ENCODE measurements at places on chromosomes 2 and 18.

GRCh38 chr2:156703642-156704041 is 267.5 kb downstream of the GPD2 start:
- no peak for DNase-seq

GRCh38 chr18:63881851-63882250 is 5.7 kb upstream of the SERPINB2 start:
- DNase-seq: no peak

DNA sequence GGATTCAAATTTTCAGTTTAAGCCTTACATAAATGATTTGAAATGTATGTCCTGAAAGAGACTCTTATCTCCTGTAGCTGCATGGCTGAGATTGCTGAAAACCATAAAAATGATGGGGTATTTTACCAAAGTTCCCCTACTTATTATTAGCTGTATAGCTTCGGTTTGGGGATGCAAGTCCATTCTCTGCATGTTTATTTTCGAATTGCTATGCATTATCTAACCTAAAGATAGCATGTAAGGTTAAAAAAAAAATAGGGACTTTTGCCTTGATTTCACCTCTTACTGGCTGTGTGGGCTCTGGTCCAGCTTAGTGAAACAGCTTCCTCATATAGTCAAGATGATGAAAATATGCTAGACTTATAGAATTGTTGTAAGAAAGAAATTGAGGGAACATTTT is 14.0 kb upstream of the ACOXL start:
- no peak for DNase-seq

- DNase-seq: no peak
Observed at GRCh38 chr2:98356729-98357128, 10.5 kb downstream of the CNGA3 start.

GRCh38 chr18:23870676-23871380 is 143.7 kb upstream of the TTC39C start:
- no peak for DNase-seq

DNA sequence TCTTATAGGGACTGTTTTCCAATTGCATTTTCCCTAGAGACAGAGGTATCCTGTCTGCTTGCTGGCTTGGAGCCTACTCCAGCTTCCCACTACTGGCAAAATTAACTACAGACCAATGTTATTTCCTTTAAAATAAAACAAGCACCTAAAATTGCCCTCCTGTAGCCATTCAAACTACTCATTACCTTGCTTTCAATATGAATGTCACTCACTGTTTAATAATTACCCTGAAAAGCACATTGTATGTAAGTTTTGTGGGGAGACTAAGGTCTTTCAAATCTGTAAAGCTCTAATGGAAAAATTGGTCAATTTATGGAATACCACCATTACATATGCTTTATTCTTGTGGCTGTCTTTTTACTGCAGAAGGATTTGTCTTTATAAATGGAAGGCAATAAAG is 87.3 kb downstream of the DOCK10 start:
- DNase-seq: no peak

GRCh38 chr18:64712035-64712434 is 563.1 kb upstream of the LINC00305 start:
- no peak for DNase-seq

DNA sequence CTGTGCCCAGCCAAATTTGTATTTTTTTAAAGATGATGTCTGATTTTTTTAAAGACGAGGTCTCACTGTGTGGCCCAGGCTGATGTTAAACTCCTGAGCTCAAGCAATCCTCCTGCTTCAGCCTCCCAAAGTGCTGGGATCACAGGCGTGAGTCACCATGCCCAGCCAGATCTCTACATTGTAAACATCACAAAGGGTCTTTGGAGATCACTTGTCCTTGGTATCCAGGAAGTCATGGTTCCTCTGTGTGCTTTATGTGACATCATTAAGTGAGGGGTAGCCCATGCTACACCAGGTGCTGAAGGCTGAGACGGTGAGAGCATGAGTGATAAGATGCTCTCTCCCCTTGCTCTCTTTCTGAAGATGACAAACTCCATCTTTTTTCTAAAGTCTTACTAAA is 7.0 kb upstream of the NUP35 start:
- DNase-seq: no peak

DNA sequence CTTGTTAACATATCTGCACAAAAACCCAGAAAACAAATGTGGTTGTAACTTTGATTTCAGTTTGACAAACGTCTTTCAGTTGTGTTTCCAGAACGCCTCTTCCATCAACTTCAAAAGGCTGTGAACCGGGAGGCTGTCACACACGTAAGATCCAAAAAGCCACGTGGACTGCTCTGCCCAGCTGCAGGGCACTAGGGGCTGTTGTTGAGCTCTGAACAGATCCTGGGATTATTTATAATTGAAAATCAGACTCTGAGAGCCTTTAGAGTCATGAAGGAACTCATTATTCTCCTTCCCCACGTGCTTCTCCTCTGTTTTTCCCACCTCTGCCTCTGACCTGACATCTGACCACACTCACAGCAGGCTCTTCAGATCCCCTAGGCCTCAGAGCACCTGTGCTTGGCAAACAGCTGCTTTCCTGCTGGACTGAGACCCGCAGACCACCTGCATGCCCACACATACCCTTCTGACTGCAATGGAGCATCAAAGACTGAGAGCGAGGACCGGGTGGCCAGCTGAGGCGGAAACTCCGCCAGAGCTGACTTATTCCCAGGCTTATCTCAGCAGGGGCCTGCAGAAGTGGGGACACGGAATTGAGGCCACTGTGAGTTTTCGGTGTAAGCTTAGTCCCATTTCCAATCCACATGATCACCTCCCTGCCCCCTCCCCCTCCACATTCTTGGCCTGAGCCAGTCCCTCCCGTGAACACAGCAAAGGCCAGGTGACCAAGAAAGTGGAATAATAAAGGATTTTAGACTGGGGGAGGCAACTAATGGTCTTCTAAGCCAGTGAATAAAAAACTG is 114.8 kb downstream of the ATL2 start:
- no peak for DNase-seq

DNA sequence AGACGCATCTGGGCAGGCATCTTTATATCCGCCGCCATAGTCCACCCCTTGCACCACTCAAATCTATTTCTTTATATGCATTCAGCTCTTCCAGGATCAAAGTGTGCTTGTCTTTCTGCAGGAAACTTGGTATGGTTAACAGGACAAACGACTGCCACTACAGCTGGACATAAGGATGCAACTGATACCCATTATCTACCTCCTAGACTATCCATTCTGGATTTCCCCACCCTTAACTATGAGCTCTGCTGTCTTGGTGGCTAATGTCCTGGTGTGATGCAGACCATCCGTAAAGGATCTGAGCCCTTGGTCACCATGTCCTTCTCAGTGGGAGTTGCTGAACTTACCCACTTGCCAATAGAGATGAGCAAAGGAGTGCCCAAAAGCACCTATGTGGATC is 40.1 kb upstream of the SPATS2L start:
- DNase-seq: no peak

DNA sequence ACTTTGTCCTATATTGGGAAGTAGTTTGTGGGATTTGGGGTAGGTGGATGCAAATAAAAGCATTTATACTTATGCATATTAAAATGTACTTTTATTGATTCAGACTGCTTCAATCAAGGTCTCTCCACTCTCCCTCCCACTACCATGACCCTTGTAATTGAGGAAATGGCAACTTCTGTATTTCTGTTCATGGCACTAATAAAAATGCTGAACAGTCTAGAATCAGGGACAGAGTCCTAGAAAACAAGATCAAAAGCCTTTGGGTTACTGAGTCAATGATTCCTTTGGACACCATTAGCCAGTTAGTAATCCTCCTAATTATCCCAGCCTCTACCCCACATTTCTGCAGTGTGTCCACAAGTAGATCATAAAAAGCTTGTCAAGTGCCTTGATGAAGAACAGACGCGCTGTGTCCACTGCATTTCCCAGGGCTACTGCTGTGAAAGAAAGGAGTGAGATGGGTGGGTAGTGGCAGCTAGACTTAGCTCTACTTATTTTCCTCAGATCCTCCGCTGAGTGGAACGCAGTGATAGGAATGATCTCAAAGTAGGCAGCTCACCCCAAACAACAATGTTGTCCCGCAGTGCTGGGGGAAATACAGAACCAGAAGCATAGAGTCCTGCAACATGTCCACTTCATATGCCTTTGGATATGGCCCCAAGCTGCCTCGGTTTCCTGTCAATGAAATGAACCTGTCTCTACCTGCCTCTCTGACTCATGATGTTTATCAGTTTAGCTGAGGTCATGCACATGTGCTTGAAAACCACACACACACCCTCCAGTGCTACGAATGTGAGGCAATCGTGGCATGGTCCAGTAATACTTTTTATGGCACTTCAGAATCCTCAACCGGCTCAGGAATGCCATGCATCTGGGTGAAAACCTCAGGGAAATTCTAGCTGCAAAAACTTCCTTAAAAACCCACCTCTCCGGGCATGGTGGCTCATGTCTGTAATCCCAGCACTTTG is 115.5 kb downstream of the COL6A3 start:
- no peak for DNase-seq

DNA sequence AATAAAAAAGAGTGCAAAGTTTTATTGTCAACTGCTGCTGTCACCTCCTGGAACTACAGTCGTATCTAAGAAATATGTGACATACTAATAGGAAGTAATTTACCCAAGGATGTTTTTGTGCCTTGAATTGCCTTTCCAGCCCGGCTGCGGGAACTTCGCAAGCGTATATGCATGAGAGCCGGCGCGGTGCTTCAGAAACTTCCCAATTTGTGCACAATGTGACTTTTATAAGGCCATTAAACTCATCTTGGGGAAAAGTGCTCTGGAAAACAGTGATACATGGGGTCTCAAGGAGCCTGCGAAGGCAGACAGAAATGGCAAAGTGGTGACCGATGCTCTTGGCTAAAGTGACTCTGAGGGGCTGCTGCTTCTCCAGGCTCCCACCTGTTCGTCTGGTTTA is 41.7 kb upstream of the CELF4 start:
- no peak for DNase-seq

GRCh38 chr18:9779630-9780029 is 71.5 kb downstream of the RAB31 start:
- no peak for DNase-seq

DNA sequence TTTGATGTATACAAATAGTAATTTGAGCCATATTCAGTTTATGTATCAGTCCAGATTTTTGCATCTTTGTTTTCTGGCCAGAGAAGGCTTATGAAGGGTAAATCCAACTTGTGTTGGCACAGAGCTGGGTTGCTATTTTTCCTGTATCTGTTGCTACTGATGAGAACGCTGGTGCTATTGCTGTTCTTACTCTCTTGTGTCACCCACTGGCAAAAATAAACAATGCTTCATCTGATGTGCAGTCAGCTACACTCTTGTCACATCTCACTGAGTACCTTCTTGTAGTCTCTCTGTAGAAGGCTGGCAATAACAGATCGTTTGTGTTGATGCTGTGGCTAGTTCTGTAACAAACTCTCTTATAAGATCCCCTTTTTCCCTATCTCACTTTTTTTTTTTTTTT is 323.4 kb downstream of the CDH19 start:
- DNase-seq: no peak

GRCh38 chr2:223720367-223720766 is 117.0 kb downstream of the AP1S3 start:
- DNase-seq: no peak

DNA sequence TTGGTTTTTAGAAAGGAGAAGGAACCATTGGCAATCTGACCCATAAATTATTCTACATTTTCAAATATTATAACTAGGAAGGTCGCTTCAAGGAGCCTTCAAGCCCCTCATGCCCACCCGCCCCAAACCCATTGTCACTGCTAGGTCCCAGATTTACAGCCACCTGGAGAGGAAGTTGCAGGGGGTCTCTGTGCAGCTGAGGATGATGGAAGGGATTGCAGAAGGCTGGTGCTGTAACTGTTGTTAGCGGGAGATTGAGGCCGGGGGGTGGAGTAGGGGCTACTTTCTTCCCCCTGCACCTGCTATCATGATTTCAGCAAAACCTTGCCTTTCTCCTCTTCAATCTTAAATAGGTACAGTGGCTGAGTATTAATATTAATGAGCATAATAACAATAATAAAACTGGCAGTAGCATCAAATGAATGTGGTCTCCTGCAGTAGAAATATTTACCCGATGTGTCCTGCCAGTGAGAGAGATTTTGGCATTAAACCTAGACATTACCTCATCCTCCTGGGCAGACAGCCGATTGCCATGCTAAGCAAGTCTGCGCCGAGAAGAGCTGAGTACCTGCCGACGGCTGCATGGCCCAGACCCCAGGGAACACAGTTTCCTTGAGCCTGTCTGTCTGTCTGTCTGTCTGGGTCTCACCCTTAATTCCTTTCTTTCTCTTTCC is 225.4 kb downstream of the FAM210A start:
- peak; percentile 26 for DNase-seq

GRCh38 chr2:67219651-67220050 is 177.5 kb upstream of the ETAA1 start:
- DNase-seq: no peak

GRCh38 chr2:30234180-30234971 is 3.0 kb downstream of the LBH start:
- DNase-seq: peak; percentile 37

DNA sequence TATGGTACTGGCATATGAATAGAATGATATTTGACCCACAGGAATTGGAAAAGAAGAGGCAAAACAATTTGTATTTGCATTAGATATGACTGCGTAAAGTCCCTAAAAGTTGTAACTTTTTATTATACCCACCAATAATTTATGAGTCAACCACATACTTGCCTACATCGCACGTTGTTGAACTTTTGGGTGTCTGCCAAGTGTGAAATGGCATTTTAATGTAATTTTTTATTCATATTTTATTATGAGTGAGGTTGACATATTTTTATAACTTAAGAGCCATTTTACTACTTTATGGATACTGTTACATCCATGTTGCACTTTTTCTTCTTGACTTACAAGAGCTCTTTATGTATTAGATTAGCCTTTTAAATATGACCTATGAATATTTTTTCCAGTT is 4.6 kb downstream of the DSC2 start:
- DNase-seq: no peak

DNA sequence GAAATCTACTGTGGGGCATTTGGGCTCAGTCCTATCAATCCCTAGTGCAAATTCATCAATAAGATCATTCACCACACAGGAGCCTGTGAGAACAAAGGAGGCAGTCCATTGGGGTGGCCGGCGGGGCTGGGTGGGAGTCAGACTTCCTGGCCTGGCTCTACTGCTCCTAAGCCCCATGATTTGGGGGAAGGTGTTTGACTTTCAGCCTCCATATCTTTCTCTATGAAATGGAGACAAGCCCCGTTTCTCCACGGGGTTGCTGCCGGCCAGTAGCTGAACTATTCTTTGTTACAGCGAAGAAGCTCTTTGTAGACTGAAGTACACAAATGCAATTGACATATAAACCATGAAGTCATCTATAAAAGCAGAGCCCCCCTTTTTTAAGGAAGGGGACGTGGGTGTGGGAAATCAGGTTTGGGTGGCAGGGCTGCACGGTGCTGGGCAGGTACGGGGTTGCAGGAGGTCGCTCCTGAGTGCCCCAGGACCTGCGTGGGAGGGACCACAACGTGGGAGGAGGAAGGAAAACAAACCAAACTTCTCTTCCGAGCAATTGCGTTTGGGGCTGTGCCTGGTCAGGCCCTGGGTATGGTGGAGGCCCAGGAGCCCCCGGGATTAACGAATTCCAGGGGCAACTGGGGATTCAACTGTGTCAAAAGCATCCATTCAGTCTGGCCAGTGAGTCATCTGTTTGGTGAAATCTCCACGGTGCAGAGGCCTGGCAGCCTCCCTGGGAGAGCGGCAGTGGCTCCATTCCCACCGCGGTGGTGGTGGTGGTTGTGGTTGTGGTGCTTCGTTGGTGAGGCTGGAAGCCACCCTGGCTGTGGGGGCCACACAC is 18.2 kb downstream of the FBLN7 start:
- DNase-seq: peak; percentile 56

GRCh38 chr2:55721596-55722215 is 28.1 kb upstream of the PNPT1 start:
- DNase-seq: no peak

GRCh38 chr2:198901894-198902293 is 555.8 kb downstream of the SATB2 start:
- no peak for DNase-seq

GRCh38 chr18:24840640-24841039 is 380.2 kb downstream of the HRH4 start:
- no peak for DNase-seq
